Stimulated activated CD4-positive, alpha-beta T cell treated with anti-CD3 and anti-CD28 coated beads, Interleukin-4, amount 100 ng/mL, for 24 hours (primary cell): ENCODE measurements at places on chromosomes 6 and 20.
A peak's percentile ranks its signal among the peaks of the same experiment; 100 is the strongest.

- peak; percentile 73 for DNase-seq
These were observed 9.9 kb downstream of the CYP21A2 start for GRCh38 chr6:32047855-32048766.

DNA sequence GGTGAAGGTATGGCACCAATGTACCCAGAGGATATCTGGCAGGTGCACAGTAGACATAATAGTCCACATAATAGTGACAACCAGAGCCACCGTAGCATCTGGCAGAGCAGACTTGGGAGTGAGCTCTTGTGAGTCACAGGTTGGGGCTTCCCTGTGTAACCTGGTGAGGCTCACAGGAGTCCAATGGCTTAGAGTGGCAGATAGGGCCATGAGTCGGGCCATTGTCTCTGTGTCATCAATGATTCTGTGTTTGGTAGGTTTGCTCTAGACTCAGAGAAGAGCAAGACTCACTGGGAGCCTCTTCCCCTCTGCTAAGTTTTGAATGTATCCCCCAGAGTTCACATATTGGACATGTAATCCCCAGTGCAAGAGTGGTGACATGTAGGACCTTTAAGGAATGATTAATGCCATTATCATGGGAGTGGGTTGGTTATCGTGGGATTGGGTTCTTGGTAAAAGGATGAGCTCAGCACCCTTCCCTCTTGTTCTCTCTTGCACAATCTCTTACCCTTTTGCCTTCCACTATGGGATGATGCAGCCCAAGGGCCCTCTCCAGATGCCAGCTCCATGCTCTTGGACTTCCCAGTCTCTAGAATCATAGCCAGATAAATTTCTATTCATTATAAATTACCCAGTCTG is 22.6 kb upstream of the SIRPA start:
- no peak for DNase-seq

DNA sequence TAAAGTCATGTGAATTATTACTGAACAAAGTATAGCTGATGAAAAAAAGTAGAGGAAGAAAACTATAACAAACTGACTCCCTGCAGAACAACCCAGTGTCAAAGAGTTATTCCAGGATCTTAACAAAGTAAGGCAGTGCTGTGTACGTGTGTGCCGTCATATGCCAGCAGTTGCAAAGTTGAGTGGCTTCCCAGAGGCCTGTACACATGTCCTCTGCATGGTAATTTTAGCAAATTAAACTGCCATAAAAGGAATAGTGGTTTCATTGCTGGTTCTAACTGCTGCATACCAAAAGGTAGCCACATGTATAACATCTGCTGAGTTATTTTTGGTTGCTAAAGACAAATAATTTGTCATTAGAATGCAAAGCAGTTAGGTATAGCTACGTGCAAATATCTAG is 44.8 kb downstream of the RIPOR2 start:
- no peak for DNase-seq

- no peak for DNase-seq
These were observed 41.7 kb upstream of the TULP4 start for GRCh38 chr6:158270389-158271127.

DNA sequence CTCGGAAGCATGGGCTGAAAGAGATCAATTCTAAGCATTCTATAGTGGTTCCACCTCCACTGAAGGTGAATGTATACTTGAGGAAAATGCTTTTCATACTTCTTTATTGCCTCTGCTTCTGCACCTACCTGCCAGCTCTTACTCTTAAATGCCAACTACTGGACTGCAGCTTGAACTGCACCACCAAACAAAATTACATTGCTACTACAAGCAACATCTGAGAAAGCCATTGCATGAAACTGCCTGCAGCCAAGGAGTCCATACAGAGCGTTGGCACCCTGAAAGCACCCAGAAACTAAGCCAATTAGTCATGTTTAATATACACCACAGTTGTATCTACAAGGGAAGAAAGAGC is 440.9 kb downstream of the BTBD3 start:
- no peak for DNase-seq

GRCh38 chr20:32631933-32632460 is 41.7 kb downstream of the C20orf203 start:
- DNase-seq, result no peak

DNA sequence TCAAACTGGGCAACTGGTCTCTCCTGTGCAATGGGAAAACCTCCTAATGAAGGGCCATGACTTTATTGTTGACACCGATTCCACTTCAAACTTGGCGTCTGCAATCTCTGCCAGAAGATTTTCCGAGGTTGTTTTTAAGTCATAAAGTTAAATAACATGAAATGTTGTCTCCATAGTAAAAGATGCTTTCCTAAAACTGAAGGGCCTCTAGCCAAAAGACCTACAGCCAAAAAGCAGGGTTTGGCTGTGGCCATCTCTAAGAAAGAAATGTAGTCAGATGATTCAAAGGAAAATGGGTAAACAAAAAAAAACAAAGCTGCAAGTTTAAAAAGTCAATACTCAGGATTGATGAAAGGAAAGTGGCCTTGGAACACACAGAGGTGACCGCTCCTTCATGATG is 14.1 kb downstream of the CD93 start:
- DNase-seq, result no peak

- no peak for DNase-seq
These were observed 22.2 kb upstream of the GABRR1 start for GRCh38 chr6:89239338-89239737.

- no peak for DNase-seq
These were observed 75.2 kb upstream of the F13A1 start for GRCh38 chr6:6395581-6396197.

GRCh38 chr6:115838763-115839401 is 221.8 kb downstream of the FRK start:
- DNase-seq, result no peak

GRCh38 chr6:129749749-129750120 is 39.8 kb upstream of the ARHGAP18 start:
- DNase-seq, result no peak

DNA sequence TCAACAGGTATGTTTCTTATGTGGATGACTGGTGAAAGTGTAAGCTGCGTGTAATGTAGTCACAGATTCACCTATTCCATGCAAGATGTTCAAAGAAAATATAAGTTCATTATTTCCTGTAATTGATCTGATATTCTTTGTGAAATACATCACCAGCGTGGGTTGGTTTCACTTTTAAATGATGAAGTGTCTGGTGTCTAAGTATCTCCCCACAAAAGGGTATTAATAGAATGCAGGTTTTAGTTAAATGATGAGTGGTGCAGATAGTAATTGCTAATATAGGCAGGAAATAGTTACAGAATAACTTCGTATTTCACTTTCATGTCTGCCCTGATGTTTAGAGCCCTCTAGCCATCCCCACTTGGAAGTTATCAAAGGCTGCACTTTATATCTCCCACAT is 22.2 kb downstream of the PGBD1 start:
- DNase-seq, result peak; percentile 26

DNA sequence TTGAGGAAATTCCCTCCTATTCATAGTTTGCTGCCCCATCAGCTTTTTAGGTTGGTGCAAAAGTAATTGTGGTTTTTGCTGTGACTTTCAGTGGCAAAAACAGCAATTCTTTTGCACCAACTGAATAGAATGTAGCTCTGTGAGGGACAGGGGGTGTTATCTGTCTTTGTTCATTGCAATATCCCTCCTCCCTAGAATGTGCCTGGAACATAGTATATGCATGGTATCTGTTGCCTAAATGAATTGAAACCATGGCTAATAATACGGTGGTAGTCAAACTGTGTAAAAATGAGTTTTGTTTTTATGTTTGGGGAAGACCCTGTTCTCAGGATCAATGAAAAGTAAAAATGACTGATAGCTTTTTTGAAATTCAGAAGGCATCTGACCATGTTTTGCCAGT is 45.1 kb downstream of the SCAND1 start:
- no peak for DNase-seq

GRCh38 chr6:161360520-161360919 is 86.7 kb upstream of the AGPAT4 start:
- no peak for DNase-seq

DNA sequence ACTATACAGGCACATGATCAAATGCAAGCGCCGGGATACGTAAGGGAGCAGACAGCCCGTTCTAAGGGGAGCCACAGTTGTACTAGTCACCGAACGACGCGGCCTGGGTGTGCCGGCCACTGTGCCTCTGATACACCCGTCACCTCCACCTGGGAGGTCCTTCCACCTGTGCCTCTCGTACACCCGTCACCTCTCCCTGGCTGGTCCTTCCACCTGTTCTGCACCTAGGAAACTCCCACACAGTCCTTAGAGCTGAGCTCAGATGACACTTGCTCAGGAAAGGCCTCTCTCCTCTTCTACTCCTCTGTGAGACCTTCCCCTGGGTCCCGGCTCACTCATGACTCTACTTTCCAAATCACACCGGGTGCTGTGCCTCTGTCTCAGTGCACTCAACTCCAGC is 245.0 kb downstream of the TTLL2 start:
- DNase-seq, result no peak

DNA sequence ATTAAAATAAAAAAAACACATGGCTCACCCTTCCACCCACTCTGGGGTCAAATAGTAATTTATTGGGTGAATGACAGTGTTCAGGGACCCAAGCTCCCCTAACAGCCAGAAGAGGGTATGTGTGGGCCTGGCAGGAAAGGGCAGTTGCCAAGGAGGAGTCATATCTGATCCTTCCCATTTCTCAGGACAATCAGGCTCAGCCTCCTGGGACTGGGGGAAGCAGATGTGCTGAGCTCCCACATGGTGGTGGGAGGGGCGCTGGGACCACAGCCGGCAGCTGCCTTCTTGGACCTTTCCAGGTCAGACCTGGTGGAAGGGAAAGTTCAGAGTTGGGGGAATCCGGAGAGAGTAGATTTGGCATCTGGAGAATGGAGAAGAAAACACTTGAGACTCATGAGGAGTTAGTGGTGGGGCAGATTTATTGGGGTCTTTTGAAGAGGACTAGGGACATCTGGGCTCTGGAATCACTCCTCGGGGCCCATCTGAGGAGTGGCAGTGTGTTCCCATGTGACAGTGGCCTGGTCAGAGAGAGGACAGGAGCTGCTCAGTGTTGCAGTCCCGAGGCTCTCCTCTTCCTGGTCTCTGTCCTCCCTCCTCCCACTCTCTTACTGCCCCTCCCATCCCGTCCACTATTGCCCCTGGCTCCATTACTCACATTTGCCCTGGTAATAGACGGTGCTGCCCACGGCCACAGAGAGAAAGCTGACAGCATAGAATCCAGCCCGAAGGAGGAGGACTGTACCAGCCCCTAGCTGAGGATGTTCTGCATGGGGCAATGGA is 3.0 kb downstream of the LST1 start:
- no peak for DNase-seq

- DNase-seq, result no peak
These were observed 8.9 kb upstream of the FITM2 start for GRCh38 chr20:44319839-44320422.

DNA sequence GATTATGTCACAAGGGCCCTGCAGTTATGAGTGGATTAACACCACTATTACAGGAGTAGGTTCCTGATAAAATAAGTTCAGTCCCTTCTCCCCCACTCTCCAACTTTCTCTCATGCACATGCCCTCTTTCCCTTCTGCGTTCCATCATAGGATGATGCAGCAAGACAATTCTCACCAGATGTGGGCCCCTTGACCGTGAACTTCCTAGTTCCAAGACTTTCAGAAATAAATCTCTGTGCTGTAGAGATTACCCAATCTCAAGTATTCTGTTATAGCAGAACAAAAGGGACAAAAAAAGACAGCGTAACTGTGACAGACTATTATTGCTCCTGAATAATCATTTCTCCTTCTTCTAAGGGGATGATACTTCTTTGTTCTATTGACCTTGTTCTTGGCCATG is 33.8 kb upstream of the TMEM244 start:
- DNase-seq, result no peak

- peak; percentile 46 for DNase-seq
These were observed 320.8 kb downstream of the SOX4 start for GRCh38 chr6:21914121-21914973.

GRCh38 chr6:18985996-18986395 is 598.8 kb downstream of the RNF144B start:
- no peak for DNase-seq

- DNase-seq, result no peak
These were observed 54.4 kb downstream of the HMGN3 start for GRCh38 chr6:79180052-79180451.

- no peak for DNase-seq
These were observed 988 bp downstream of the UBE2V1 start for GRCh38 chr20:50111829-50112495.

DNA sequence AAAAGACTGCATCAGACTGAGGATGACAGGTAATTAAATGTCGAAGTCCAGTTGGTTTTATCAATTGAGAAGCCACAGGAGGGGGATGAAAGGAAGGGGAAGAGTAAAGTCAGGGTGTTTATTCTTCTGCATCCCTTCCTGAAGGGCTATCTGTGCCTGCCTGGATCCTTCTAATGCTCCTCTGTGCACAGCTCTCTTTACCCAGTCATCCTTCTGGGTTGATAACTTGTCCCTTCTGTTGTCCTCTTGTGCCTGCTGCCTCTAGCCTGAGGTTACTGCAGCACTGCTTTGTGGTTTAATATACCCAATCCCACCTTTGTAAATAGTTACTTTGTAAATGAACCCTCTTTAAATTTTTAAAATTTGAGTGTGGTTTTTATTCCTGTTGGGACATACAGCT is 1127.3 kb downstream of the EPHA7 start:
- no peak for DNase-seq

DNA sequence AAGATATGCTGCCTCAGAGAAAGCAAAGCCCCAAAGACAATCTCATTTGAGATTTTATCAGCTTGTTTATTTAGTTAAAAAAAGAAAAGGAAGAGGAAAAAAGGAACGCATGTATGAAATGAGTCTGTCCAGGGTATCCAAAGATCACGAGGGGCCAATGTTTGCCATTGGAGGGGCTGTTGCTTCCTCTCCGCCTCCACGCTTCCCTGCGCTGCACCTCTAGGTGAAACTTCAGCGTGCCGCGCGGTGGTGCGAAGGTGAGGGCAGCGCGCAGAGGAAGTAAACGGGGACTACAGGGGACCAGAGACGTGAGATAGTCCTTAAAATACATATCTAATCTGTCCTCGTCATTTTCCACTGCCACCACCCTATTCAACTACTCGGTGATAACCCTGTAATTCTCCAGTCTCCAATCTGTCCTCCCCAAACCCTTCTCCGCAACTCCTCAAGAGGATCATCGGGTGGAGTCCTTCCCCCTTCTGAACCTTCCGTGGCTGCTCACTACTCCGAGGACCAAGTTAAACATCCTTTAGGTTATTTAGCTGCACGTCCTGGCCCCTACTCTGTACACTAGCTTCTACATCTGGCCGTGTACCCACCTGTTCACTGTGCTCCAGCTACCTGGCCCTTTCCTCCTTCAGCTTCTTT is 1.1 kb upstream of the DCBLD1 start:
- no peak for DNase-seq

DNA sequence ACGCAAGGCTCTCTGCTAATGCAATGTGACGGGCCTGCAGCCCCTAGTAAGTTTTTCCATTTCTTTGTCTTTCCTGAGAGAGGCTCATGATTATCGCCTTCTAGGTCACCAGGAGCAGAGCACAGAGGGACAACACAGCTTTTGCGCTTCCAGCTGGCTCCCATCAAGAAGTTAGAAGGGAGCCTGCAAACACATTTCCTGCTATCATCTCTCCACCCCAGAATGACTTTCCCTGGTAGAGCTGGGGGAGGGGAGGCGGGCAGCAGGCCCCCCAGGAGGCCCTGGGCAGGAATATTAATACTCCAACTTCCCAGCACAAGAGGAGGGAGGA is 35.7 kb upstream of the CCDC167 start:
- DNase-seq, result no peak

- no peak for DNase-seq
These were observed 309.7 kb downstream of the SLC35F1 start for GRCh38 chr6:118216751-118217150.
